Glutamatergic neuron (in vitro differentiated cells): ENCODE measurements at places on chromosomes 7 and 10. TPM values are rescaled to one million over a fixed set of nuclear protein-coding genes. Genes with fewer than 3 reads are reported as not detected.

The CARD11 gene
- 1.4 TPM for total RNA-seq

GRCh38 chr7:106346678-106347217 is 62.0 kb upstream of the NAMPT start:
- no peak for DNase-seq
- H3K27ac ChIP-seq = no peak overlapping the region
- no peak overlapping the region for H3K4me3 ChIP-seq

DNA sequence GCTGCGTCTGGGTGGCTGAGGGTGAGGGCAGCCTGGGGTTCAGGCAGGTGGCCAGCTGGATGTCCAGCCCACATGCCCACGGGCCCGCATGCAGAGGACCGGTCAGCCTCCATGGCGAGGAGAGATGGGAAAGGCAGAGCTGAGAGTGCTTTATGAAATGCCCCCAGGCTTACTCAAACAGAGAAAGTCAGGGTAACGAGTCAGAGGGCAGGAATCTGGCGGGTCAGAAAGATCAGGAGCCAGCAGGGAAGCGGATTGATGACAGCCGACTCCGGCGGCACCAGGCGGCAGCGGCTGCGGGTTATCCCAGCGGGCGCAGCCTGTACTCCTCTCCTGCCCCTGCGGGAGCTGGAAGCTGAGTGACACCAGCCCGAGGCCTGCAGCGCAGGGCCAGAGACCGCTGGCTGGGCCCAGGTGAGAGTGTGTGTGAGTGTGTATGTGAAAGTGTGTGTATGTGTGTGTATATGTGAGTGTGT is 13.4 kb downstream of the SLC13A4 start:
- H3K27me3 ChIP-seq = peaks cover 7% of the 10 kb centered on the region
- no peak overlapping the region for H3K4me3 ChIP-seq
- H3K36me3 ChIP-seq = no peaks in the 10 kb centered on the region
- no peak overlapping the region for H3K27ac ChIP-seq

The BAIAP2L1 gene
- total RNA-seq = 0.66 TPM

DNA sequence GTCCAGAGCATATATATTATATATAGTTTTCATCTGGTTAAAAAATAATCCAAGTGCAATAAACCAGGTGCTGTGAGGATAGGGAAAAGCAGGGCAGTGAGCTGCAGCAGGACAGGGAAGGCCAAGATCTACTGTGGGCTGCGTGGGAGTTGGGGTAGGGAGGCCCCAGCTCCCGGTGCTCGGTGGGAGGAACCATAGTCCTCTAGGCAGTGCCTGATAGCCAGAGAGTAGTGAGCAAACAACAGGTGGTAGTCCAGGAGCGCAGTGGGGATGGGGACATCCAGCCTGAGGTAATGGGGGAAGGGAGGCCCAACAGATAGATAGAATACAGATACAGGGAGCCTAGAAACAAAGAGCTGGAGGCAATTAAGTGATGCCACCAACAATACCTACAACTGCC is 4.1 kb upstream of the BMPR1A start:
- no peak overlapping the region for H3K27ac ChIP-seq
- DNase-seq = no peak
- H3K4me1 ChIP-seq = peaks cover 9% of the 10 kb centered on the region
- H3K36me3 ChIP-seq = no peaks in the 10 kb centered on the region

GRCh38 chr7:98745722-98746318 is 124.0 kb downstream of the TMEM130 start:
- peak; percentile 90 for DNase-seq
- H3K27me3 ChIP-seq = no peaks in the 10 kb centered on the region
- peaks cover 1% of the 10 kb centered on the region for H3K4me1 ChIP-seq
- no peak overlapping the region for H3K27ac ChIP-seq
- H3K4me3 ChIP-seq = no peak overlapping the region
- H3K36me3 ChIP-seq = peaks cover 4% of the 10 kb centered on the region

DNA sequence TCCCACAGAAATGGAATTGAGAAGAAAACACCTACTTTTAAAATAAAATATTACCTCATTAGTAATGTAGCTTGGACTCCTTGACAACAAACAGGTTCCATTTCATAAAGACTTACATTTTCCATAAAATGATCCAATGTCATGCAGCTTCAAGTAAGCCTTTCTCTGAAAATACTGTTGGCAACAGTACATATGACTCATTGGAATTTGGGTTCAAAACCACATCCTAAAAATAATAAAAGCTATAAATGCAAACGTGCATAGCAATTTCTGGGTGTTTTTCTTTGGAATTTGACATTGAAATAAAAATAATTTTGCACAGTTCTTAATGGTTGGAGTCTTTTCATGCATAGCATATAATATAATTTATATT is 47.9 kb downstream of the FHIP2A start:
- H3K27ac ChIP-seq = no peak overlapping the region

The FAM24B gene
- total RNA-seq = 15.9 TPM

The RADIL gene
- 31.3 TPM for total RNA-seq

The VIPR2 gene
- total RNA-seq = not detected

DNA sequence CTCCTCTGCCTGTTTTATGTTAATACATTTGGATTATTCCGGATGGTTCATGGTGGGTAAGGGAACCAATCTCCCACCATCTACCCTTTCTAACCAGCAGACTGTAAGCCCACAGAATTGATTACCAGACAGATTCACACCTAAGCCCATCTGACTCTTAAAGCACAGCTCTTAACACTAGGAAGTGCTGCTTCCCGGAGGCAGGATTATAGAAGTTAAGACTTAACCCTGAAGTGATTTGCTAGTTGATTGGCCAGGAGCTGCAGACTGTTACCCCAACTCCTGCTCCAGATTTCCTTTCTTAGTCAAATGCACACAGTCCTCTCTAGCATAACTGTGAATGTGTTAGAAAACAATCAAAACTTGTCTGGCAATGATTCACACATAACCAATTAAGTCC is 221.7 kb downstream of the CDK14 start:
- H3K27ac ChIP-seq = no peak overlapping the region

DNA sequence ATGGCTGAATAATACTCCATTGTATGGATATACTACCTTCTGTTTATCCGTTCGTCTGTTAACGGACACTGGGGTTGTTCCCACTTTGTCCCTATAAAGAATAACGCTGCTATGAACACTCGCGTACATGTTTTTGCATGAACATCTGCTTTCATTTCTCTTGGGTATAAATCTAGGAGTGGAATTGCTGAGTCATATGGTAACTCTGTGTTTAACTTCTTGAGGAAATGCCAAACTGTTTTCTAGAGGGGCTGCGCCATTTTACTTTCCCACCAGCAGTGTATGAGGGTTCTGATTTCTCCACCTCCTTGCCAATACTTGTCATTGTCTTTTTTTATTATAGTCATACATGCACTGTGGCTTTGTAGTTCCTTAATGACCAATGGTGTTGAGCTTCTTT is 20.6 kb upstream of the RASSF4 start:
- no peak overlapping the region for H3K27ac ChIP-seq
- no peak for DNase-seq
- no peak overlapping the region for H3K4me3 ChIP-seq
- peaks cover 11% of the 10 kb centered on the region for H3K36me3 ChIP-seq
- H3K4me1 ChIP-seq = no peaks in the 10 kb centered on the region

The SPDYE11 gene
- total RNA-seq = 0.25 TPM

The CPEB3 gene
- 8.0 TPM for total RNA-seq

The TUBB8 gene
- 1.1 TPM for total RNA-seq

- no peaks in the 10 kb centered on the region for H3K4me1 ChIP-seq
- no peak for DNase-seq
- H3K27ac ChIP-seq = no peak overlapping the region
Observed at GRCh38 chr10:7027913-7028808, 382.7 kb downstream of the SFMBT2 start.
